Esophagus squamous epithelium (tissue), 5 donors: ENCODE measurements at places on chromosomes 1 and 21. TPM values are rescaled to one million over a fixed set of nuclear protein-coding genes. Genes with fewer than 3 reads are reported as not detected.

Gene KRTAP21-2
- total RNA-seq = not detected

Gene STUM
- total RNA-seq = 3.2 TPM

Gene SAMD13
- not detected for total RNA-seq

DNA sequence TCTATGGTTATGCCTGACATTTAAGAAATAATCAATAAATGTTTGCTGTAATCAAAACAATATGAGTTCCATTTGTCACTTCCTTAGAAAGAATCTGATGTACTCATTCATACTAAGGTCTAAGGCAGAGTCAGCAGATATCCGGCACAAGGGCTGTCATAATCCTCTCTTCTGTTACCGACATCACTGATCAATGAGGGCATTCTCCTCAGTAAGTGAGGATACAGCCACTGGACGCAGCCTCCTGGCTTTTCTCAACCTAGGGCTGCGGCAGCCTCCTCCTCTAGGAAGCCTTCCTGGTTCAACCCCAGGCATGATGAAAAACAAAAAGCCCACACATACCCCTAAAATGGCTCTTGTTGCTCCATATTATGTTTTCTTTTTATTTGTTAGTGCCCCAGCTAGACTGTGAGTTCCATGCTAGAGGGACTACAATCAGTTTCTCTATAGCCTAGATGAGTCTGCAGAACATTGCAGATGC, 40.7 kb upstream of the TENT5C start:
- H3K27ac ChIP-seq = no peak overlapping the region
- no peaks in the 10 kb centered on the region for H3K27me3 ChIP-seq
- DNase-seq = no peak
- no peaks in the 10 kb centered on the region for H3K4me1 ChIP-seq
- H3K4me3 ChIP-seq = no peak overlapping the region

DNA sequence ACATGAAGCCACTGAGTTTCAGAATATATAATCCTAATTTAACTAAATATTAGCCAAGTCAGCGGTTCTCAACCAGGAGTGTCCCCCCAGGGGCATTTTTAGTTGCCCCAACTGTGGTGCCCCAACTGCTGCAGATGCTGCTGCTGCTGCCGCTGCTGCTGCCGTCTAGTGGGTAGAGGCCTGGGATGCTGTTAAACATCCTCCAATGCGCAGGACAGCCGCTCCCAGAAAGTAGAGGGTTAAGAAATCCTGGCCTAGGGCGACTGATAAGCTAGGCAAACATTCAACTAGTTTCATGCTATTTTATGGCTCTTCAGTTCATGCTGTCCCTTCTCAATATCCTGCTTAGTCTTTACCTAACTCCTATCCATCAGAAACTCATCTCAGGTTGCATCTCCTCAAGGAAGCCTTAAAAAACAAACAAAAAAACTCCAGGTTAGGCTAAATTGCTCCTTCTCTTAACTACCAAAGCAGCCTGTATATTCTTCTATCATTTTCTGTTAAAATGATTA, 9.9 kb upstream of the DCAF6 start:
- no peak for DNase-seq
- H3K4me3 ChIP-seq = no peak overlapping the region
- peaks cover 8% of the 10 kb centered on the region for H3K36me3 ChIP-seq
- no peaks in the 10 kb centered on the region for H3K27me3 ChIP-seq
- peaks cover 9% of the 10 kb centered on the region for H3K4me1 ChIP-seq

Gene ARHGEF16
- 20.9 TPM for total RNA-seq

DNA sequence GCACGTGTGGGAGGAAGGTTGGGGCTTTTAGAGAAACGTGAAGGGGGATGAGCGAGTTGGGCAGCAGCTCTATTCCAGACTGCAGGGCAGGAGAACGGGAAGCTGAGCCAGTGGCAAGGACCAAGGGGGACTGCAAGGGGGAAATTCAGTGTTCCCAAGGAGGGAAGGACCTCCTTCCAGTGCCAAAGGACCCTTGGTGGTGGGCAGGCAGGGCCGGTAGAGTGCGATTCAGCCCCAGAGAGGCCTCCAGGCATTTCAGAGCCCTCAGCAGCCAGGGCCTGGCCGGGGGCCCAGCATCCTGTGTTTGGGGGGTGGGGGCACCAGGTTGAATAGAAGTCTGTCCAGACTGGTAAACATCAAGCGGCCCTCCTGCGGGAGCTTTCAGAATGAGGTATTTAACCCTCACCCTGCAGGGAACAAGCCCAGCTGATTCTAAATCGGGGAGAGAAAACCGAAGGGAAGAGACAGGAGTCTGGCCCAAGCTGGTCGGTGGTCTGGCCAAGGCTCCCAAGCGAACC, 2.3 kb downstream of the COL9A2 start:
- no peak overlapping the region for H3K27ac ChIP-seq
- H3K4me1 ChIP-seq = peaks cover 18% of the 10 kb centered on the region
- H3K27me3 ChIP-seq = peaks cover 10% of the 10 kb centered on the region
- no peak for DNase-seq

DNA sequence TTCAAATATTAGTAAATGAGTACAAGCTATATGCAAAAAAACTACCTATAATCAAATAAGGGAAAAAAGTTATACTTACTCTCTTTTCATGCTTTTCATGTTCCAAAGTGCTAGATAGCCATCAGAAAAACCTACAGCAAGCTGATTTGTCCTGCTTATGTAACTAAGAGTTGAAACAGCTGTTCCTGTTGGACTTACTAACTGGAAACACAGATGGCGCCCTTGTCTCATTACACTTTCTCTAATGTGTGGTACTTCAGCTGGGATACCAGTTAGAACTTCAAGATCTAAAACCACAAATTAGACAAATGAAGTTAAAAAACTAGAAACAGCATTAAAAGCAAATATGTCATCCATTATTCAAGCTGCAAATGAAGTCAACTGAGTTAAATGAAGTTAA, 24.3 kb downstream of the AHCTF1 start:
- no peak overlapping the region for H3K27ac ChIP-seq
- H3K4me3 ChIP-seq = no peak overlapping the region
- peaks cover 32% of the 10 kb centered on the region for H3K36me3 ChIP-seq
- no peak for DNase-seq
- H3K4me1 ChIP-seq = no peaks in the 10 kb centered on the region

GRCh38 chr1:178870944-178871343, at the start of gene ANGPTL1:
Gene ANGPTL1 (minus strand): TSS chr1:178871077. CDS start chr1:178865776, 5,301 bp downstream.
- H3K27me3 ChIP-seq = no peaks in the 10 kb centered on the region
- H3K36me3 ChIP-seq = no peaks in the 10 kb centered on the region
- no peaks in the 10 kb centered on the region for H3K4me1 ChIP-seq
- H3K27ac ChIP-seq = peak within 1 kb of the TSS; percentile 64
- DNase-seq = no peak

Gene CASQ1
- not detected for total RNA-seq

GRCh38 chr1:90411185-90411584, 305.9 kb downstream of the BARHL2 start:
- no peak overlapping the region for H3K4me3 ChIP-seq
- no peaks in the 10 kb centered on the region for H3K27me3 ChIP-seq

DNA sequence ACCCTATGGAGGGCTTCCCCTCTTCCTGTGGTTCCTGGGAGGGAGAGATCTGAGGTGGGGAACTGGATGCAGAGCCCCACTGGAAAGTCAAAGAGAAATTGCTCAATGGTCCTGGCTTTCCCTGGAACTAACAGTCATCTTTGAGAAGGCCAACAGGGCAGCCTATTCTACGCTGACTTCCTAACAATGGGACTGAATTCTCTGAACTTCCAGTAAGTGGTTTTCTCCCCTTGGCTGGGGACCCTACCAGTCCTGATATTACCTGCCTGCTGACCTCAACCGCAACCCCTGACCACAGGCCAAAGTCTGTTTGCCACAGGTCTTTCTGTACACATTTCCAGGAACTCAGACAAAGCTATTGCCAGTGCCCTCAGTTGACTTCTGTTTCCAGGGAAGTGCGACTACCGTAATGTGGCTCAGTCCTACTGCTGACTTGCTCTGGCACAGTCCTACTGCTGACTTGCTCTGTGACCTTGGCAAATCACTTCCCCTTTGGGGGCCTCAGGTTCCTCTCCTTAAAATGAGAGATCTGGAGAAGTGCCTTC, 55.3 kb downstream of the C8B start:
- H3K4me1 ChIP-seq = no peaks in the 10 kb centered on the region
- H3K27me3 ChIP-seq = peaks cover 14% of the 10 kb centered on the region
- H3K4me3 ChIP-seq = no peak overlapping the region
- no peak overlapping the region for H3K27ac ChIP-seq
- H3K36me3 ChIP-seq = no peaks in the 10 kb centered on the region
- no peak for DNase-seq

DNA sequence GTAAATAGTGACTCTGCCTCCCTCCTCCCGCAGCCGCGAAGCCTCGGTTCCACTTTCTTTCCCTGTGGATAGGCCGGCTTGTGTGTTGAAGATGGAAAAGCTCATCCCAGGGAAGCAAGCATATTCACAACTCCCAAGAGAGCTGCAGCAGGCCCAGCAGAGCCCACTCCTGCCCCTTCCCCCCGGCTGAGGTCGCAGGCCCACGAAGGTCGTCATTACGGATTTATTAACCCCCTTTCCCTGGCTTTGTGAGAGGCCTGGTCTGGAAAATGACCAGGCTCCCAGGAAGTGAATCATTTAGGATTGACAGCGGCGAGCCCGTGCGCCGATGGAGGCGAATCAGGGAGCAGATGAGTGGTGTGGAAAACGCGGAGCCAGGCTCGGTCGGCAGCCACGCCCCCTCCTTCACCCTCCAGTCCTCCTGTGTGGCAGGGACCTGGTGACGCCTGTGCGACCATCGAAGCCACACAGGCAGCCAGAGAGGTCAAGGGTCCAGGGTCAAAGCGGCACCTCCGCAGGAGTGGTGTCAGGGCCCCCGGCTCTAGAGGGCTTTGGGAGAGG, 93.4 kb downstream of the PRDM16 start:
- DNase-seq = no peak
- no peaks in the 10 kb centered on the region for H3K27me3 ChIP-seq
- H3K4me3 ChIP-seq = no peak overlapping the region
- H3K36me3 ChIP-seq = no peaks in the 10 kb centered on the region
- no peaks in the 10 kb centered on the region for H3K4me1 ChIP-seq
- H3K27ac ChIP-seq = no peak overlapping the region

- peak; percentile 88 for DNase-seq
- peaks cover 40% of the 10 kb centered on the region for H3K4me1 ChIP-seq
- H3K36me3 ChIP-seq = peaks cover 24% of the 10 kb centered on the region
- peak within 1 kb of the TSS; percentile 96 for H3K27ac ChIP-seq
- no peaks in the 10 kb centered on the region for H3K27me3 ChIP-seq
Measured at GRCh38 chr1:156054500-156055280, at the start of gene LAMTOR2. Gene LAMTOR2 (plus strand): TSS chr1:156054782. CDS start chr1:156054890, 108 bp downstream.

GRCh38 chr1:41641475-41641814, 157.0 kb upstream of the EDN2 start:
- no peak for DNase-seq
- no peaks in the 10 kb centered on the region for H3K4me1 ChIP-seq
- H3K36me3 ChIP-seq = no peaks in the 10 kb centered on the region
- H3K27me3 ChIP-seq = no peaks in the 10 kb centered on the region

Gene EDN2
- 1.5 TPM for total RNA-seq

DNA sequence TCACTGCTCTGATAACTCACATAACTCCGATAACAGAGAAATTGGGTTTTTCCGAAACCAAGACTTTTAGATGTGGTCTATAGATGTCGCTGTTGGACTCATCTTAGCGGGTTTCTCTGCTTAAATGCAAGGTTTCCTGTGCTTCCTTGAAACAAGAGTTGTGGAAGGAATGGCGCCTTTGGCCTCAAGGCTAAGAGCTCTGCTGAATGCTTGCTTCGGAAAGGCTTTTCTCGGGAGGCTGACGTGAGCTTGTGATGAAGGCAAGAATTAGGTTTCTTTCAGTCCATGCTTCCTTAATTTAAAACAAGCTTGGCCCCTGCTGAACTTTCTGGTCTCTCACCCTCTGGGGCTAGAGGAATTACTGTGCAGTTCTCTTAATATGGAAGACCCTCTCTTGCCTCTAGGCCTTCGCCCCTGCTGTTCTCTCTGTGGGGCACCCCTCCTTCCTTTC, 113.5 kb downstream of the MAP3K21 start:
- H3K27ac ChIP-seq = no peak overlapping the region
- H3K4me3 ChIP-seq = no peak overlapping the region
- no peak for DNase-seq

- no peaks in the 10 kb centered on the region for H3K36me3 ChIP-seq
- no peak for DNase-seq
- no peaks in the 10 kb centered on the region for H3K4me1 ChIP-seq
- no peak overlapping the region for H3K4me3 ChIP-seq
Measured at GRCh38 chr21:23949493-23949892, 1657.8 kb downstream of the MRPL39 start.
